Left kidney (tissue), 8 donors: ENCODE measurements at places on chromosomes 7 and 10.

- DNase-seq, result no peak
These were observed 159.3 kb downstream of the ETV1 start for GRCh38 chr7:13829914-13830900.

DNA sequence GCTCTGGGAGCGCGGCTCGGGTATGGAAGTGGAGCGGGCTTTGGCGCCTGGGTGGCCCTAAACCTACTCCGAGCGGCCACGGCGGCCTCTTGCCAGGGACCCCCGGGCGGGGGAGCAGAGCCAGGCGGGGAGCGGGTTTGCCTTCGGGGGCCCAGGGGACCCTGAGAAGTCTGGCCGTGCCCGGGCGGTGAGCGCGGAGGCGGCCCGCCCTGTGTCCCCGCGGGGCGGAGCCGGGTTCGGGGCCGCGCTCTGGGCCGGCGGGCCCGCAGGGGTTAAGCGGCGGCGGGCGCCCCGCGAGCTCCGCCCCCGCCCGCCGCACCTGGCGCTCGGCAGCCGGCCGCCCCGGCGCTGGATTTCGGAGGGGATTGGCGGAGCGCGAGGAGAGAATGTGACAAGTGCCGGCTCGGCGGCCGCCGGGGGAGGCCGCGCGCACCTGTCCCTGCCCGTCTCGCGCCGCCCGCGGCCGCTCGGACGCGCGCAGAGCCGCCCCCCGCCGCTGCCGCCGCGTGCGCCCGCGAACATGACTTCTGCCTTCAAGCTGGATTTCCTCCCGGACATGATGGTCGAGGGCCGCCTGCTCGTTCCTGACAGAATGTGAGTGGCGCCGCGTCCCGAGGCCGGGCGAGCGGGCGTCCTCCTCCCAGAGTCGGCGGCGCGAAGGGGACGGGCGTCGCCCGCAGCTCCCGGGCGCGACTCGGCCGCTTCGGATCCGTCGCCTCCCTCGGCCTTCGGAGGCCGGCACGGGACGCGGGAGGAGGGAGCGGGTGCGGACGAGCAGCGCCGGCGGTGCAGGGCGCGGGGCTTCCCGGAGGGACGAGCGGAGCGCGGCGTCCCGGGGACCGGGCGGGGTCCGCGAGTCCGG lies at the start of gene CELF2:
CELF2 (plus strand) TSS at position 303 of the 862 bp plus-strand sequence; CDS start at position 521, 218 bp downstream.
- no peak for DNase-seq

DNA sequence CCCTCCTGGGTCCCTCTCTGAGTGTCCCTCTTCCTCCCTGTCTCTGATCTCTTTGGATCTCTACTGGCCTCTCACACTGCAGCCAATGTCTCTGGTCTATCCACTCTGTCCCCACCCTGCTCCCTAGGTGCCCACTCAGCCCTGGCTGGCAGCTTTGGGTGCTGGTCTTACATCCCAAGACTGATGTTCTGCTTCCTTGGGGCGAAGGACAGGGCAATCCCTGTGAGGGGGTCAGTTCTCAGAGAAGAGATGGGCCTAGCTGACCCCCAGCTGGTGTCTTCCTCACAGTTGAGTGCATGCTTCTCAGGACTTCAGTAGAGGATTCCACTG lies 51.7 kb upstream of the CAMK2B start:
- DNase-seq, result no peak

GRCh38 chr10:93749218-93749799 lies 8.4 kb upstream of the LGI1 start:
- DNase-seq, result no peak

DNA sequence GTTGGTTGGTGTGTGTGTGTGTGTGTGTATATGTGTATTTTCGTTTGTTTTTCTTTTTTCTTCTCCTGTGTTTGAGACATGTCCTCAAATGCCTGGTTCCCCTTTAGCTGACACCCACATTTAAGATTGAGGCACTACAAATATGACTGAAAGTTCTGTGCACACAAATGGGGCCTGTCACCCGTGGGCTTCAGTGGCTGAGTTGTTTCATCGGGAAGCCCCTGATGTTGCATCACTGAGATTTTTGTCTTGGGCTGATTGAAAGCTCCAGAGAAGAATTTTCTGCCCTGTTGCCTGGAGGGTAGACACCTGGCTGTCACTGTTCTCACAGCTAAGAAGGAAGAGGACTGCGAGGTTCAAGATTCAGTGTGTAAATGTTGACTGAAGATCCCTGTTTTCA lies 283.8 kb upstream of the C7orf33 start:
- DNase-seq, result no peak

GRCh38 chr10:111709603-111710002 lies 474.0 kb downstream of the GPAM start:
- DNase-seq, result no peak

- no peak for DNase-seq
These were observed 3.6 kb downstream of the C7orf57 start for GRCh38 chr7:48038815-48039506.

DNA sequence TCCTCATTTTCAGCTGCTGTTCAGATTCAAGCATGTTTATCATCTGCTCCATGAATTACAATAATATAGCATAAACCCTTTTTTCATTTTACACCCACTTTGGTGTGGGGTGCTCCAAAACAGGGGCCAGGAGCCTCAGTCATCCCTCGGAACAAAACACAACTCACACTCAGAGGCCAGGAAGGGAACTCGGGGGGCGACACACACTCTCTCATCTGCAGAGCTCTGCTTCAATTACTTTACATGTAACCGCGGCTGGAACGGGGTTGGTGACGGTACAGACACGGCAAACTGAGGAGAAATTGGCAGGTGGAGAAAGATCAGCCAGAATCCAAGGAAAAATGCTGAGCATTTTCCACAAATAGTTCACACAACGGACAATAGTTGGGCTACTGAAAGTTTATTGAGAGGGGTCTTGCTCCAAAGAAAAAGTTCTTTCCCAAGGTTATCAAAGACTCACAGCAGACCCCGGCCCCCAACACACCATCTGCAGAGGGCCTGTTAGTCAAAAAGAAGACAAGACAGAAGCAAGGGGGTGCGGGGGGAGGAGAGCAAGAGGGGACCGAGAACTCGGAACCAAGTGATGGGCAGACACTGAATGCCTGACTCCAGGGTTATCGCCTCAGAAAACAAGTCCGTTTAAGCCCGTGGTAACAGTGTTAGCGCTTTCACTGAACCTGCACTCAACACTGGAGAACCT lies 20.5 kb downstream of the DIP2C start:
- DNase-seq, result no peak

GRCh38 chr7:47188653-47189315 lies 393.1 kb downstream of the TNS3 start:
- no peak for DNase-seq

GRCh38 chr7:31633894-31634494 lies 53.0 kb upstream of the PPP1R17 start:
- peak; percentile 63 for DNase-seq

- no peak for DNase-seq
These were observed 13.5 kb downstream of the AHR start for GRCh38 chr7:17311952-17312351.

GRCh38 chr10:103736044-103736443 lies 119.3 kb downstream of the SH3PXD2A start:
- DNase-seq, result no peak

- DNase-seq, result no peak
These were observed 39.1 kb upstream of the ANAPC16 start for GRCh38 chr10:72176701-72177100.

GRCh38 chr7:50305583-50306493 lies 1.3 kb downstream of the IKZF1 start:
- DNase-seq, result no peak

DNA sequence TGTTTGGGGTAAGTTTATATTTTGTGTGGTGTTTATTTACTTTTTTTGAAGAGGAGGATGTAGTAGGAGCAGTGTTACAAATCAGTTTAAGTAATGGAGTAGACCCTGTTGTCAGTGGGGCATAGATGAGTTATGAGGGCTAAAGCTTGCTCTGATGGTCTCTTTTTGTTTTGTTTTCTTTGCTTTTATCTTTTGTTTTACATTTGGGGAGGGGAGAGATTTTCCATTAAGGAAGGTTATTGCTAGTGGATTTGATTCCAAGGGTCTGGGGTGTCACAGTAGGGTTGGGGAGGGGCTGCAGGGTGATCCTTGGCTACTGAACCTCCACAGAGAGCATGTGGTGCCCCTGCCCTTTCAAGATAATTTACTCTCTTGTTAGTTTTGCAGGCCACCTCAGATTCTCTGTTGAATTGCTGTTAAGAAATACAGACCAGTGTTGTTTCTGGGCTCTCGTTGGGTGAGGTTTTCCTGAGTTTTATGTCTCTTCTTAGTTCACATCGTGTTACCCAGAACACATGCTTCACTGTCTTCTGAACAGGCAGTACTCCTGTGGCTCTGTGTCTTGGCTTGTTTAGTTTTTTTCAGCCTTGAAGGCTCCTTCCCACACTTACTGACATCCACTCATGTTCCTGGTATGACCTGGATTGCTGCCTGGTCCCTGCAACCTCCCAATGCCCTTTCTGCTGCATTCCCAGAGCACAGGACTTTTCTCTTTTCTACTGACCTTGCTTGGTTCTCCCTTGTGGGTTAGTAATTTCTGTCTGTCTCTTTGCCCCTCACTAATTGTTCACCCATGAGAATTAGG lies 4.2 kb downstream of the KIFBP start:
- DNase-seq, result peak; percentile 29

DNA sequence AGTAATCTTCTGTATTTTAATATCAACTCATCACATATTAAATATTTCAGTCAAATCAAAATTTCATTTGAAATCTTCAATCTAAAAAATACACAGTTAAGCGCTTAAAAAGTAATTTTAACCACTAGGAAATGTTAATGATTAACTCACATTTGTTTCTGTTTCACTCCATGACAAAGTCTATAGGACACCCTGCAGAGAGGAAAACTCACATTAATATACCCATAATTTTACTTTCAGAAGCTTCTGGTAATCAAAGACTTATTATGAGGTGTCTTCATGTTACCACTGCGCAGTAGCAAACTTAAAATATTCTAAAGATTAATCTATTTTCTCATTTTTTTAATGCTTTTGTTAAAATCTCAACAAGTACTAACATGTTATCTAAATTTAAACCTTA lies 41.0 kb upstream of the ZNF518A start:
- peak; percentile 12 for DNase-seq

- peak; percentile 60 for DNase-seq
These were observed 72.0 kb upstream of the TES start for GRCh38 chr7:116138202-116138801.

DNA sequence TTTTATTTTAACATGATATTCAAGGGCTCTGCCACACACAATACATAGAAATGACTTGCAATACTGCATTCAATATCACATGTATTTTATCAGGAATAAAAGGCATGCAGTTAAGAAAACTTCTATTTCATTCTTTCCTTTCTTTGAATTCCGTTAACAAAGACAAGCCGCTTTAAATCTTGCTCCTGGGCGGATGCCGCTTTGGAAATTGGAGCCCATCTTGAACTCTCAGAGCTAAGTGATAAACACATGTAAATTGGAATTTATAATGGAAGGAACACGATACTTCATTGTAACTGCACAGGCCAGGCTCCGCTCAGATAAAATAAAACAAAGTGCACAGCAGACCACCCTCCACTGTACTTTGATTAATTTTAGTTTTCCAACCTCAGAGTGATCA lies 774.5 kb upstream of the COBL start:
- no peak for DNase-seq

DNA sequence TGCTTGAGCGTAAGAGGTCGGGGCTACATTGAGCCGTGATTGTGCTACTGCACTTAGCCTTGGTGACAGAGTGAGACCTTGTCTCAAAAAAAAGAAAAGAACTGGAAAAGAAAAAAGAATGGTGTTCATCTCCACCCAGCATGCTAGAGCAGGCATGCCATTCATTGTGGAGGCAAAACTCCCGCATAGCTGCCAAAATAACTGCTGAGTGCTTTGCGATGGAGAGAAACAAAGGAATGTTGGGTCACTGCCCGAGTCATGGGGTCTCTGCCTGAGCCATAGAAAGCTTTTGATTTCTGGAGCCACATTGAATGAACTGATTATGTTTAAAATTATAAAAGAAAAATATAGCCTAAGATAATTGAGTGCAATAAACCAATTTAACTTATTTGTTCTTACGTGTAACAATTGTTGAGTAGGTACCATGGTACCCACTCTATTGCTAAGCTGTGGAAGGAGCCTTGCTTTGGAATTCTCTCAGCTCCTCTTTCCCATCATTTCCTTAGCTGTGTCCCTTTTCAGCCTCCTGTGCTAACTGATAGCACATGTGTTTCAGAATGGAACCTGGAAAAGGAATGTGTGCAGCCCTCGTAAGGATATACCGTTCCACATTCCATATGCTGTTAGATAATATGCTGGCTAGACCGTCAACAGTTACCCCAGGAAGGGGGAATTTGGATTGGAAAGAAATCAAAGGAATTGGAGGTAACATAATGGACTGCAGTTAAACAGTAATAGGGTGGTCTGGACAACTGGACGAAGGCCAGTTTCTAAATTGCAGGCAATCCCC lies 99.0 kb downstream of the KIAA1217 start:
- no peak for DNase-seq

- DNase-seq, result no peak
These were observed 57.4 kb upstream of the SVIL start for GRCh38 chr10:29692121-29692539.

GRCh38 chr7:148987010-148987750 lies 41.1 kb downstream of the PDIA4 start:
- DNase-seq, result peak; percentile 91

DNA sequence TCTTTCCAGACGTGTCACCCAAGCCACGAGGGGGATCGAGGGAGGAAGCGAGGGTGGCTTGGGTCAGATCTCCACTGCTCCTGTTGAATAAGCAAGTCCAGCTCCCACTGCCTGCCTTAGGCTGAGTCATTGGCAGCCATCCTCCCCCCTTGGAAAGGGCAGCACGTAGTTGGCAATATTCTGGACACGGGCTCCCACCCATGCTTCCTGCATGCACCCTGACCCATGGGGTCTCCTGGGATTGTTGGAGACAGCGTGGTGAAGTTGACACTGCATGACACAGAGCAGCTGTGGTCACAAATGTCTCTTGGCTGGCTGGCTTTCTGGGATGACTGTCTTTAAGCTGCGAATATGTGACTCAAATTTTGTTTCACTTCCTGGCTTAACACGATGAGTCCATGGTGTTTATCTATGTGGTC lies 11.2 kb downstream of the BTBD16 start:
- no peak for DNase-seq

- no peak for DNase-seq
These were observed 95.3 kb upstream of the MAGI2 start for GRCh38 chr7:79548727-79549126.
